A549 treated with ZK216348 at 1 μM for 4 hours (cell line): ENCODE measurements at places on chromosomes 4 and X. TPM values are rescaled to one million over a fixed set of nuclear protein-coding genes. Genes with fewer than 3 reads are reported as not detected.

Gene GNRHR
- total RNA-seq, result not detected in 5 replicates

Gene TRO
- total RNA-seq, result 0.67 to 1.2 TPM (median 0.74 TPM) in 5 replicates

Gene SPARCL1
- not detected in 5 replicates for total RNA-seq

Gene CLDN34
- not detected in 5 replicates for total RNA-seq

Gene SCML1
- 4.0 to 7.1 TPM (median 5.3 TPM) in 5 replicates for total RNA-seq

Gene NEIL3
- 9.8 to 12.1 TPM (median 10.9 TPM) in 5 replicates for total RNA-seq

Gene DMRTC1
- not detected in 5 replicates for total RNA-seq
